ENCODE measurements at places on chromosomes 12 and 14.

- no peak for DNase-seq
Measured at GRCh38 chr14:98385851-98386250, 886.1 kb downstream of the BCL11B start.

GRCh38 chr12:23253191-23253590 lies 628.2 kb downstream of the ETNK1 start:
- no peak for DNase-seq

DNA sequence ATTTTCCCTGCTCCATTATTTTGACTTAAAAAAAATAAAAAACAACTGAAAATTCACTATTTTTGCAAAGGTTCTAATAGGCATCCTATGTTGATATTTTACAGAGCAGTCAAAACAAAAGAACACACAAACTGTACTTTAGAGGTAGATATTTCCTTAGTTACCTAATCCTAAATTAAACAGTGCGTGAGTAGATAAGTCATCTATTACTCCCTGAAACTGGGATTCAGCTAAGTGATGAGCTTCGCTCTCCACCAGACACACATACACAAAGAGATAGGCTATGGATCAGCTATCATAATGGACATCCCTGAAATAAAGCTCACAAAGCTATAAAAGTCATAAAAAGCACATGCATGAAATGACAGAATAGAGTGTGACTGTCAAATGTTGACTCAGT lies 398.7 kb downstream of the SOX5 start:
- no peak for DNase-seq

- peak; percentile 51 for DNase-seq
Measured at GRCh38 chr14:54127526-54127925, 170.9 kb upstream of the BMP4 start.

DNA sequence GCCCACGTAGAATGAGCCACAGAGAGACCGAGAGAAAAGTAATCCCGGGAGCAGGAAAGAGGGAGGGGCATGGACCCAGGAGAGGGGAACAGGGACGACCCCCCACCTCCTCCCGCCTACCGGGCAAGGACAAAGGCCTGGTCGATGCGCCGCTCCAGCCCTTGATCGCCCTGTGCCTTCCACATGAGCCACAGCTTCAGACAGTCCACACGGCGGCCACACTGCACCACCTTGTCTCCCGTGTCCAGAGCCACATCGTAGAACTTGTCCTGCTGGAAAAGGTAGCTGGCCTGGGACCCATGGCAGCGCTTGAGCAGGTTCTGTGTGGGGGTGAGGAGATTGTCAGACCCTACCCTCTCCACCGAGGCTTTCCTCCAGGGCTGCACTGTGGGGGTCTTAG lies 20.5 kb upstream of the ZNF740 start:
- DNase-seq, result no peak

DNA sequence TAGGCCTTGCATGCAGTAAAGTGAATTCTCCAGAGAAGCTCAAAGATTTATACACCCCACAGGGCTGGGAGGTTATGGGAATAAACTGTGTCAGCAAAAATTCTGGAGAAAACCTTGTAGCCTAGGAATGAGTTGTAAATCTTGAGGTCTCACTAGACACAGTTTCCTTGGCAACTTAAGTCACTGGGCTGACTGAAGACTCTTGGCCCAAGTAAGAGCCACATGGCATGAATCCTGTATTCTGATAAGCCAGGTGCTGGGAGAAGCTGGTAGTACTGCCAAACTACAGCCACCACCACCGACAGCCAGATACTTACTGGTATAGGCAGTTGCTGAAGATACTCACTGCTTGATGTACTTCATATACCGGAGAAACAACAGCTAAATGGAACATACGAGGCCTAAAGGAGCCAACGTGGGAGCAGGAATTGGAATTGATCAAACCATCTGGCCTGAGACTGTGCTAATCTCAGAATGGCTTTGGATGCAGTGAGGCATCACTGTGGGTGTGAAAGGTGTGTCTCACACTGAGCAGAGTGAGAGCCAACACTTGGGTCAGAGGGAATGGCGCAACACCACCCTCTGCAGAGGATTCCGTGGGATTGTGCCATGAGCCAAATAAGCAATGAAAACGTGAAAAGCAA lies 102.8 kb upstream of the TMCC3 start:
- DNase-seq, result peak; percentile 15

DNA sequence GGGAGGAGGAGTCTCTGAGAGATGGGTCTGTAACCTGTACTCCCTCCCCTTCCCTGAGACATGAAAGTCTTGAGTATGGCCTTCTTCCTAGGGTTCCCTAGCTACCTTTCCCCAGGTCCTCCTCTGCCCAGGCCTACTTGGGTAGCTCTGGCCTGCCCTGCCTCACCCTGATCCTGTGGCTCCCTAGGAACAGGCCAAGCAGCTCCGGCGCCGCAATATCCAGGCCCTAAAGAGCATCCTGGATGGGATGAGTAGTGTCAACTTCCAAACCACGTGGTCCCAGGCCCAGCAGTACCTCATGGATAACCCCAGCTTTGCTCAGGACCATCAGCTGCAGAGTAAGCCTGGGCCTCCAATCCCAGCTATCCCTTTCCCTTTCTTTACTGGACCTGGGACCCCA lies 12.3 kb downstream of the PRPF40B start:
- no peak for DNase-seq

- DNase-seq, result peak; percentile 96
Measured at GRCh38 chr14:55715889-55716288, 135.9 kb downstream of the KTN1 start.

GRCh38 chr14:22977684-22978486 lies 4.5 kb downstream of the AJUBA start:
- peak; percentile 31 for DNase-seq

DNA sequence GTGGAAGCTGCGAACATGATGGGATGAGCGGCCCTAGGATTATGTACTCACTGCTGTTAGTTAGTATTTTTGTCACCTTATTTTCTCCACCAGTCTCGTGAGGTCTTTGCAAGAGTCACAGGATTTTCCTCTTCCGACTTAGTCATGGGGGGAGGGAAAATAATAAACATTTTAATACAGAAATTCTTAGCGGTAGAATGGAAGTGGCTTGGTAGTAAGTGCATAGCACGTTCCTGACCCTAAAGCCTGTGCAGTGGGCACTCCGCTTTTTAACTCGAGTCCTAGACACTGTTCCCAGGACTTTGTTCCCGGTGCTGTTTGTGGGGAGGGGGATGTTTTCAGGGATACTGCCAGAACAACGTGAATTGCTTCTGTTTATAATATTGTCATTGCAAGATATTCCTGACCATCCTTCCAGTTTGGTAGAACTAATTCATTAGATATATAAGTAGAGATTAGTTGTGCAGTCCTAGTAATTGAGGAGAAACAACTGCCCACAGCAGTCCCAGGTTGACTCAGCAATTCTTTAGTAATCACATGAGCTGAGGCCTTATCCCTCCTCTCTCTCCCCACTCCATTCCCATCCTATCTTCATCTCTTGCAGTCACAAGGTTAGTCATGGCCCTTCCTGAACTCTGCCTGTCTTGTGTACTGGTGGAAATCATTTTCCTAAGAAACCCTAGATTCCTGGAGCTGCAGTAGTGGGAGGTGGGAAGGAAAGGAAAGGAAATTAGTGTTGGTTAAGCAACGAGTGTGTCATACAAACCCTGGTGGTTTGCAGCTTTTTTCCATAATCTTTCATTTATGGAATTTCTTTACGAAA lies 799 bp downstream of the SLC38A6 start:
- DNase-seq, result peak; percentile 83

DNA sequence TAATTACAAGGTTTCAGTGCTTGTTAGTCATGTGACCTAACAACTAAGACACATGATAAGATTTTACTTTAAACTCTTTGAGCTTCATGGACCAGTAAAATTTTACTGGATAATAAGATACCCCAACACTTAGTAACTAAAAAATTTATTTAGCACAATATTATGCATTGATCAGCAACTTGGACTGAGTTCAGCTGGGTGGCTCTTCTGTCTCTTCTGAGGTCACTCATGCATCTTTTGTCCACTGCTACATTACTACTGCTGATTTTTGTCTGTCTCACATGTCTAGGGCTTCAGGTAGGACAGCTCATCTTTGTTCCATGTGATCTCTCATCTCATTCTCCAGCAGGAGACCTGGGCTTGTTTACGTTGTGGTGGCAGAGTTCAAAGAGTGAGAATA lies 370.2 kb upstream of the TMTC1 start:
- DNase-seq, result no peak

DNA sequence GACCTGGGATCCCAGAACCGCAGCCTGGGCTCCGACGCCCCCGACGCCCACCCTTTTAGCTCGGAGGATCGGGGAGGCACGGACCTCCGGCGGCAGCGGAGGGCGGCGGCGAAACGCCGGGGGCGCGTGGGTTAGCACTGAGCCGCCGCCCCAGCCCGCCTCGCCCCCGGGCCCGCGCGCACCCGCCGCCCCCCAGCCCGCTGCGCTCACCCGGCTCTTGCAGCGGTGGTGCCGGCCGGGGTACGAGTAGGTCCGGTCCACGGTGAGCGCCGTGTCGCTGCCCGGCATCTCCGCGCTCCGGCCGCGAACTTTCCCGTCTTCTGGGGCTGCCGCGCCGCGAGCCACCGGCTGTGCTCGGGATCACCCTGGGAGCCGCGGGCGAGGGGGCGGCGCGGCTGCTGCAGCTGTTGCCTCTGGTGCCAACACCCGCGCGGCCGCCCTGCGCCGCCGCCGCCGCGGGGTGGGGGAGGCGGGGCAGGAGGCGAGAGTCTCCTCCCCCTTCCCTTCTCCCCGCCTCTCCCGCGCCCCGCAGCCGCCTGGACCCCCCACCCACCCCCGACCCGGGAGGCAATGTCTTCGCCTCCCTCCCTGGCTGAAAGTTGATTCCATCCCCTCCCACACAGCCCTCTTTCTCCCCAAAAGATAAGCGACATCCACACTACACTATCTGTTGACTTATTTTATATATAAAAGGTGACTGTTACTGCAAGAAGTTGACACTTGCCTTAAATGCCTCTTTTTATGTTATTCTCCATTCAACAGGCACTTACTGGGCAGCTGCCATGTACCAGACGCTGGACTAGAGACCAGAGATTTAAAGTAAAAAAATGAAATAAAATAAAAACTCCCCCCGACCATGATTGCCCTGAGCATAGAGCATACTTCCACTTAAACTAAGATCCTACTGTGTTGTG lies at the start of gene TMCC3:
Gene TMCC3, minus strand, starts transcription at position 415 of the 914 bp plus-strand sequence. Its CDS starts 127 bp downstream, at position 288.
- no peak for DNase-seq

DNA sequence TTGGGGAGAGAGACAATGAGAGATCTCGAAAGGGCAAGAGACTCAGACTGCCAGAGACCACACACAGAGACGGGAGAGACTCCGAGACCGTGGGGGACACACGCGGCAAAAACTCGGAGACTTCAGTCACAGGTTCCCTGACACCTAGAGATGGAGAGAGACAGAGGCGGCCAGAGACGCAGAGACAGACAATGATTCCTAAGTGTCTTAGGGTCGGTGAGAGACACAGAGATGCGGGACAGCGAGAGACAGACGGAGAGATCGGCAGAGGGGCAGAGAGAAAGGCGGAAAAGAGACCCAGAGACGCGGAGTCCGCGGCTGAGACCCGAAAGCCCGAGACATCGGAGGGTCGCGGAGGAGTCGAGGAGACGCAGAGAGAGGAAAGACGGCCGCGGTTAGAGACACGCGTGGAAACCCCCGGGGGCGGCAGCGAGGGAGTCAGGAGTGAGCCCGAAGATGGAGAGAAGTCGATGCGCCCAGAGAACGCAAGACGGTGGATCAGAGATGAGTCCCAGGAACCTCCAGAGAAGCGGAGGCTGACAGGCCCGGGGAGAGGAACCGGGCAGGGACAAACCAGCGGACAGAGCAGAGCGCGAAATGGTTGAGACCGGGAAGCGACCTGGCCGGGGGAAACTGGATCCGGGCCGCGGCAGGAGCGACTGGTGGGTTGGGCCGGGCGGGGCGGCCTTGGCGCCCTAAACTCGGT lies 7.8 kb downstream of the LHX5 start:
- DNase-seq, result no peak

DNA sequence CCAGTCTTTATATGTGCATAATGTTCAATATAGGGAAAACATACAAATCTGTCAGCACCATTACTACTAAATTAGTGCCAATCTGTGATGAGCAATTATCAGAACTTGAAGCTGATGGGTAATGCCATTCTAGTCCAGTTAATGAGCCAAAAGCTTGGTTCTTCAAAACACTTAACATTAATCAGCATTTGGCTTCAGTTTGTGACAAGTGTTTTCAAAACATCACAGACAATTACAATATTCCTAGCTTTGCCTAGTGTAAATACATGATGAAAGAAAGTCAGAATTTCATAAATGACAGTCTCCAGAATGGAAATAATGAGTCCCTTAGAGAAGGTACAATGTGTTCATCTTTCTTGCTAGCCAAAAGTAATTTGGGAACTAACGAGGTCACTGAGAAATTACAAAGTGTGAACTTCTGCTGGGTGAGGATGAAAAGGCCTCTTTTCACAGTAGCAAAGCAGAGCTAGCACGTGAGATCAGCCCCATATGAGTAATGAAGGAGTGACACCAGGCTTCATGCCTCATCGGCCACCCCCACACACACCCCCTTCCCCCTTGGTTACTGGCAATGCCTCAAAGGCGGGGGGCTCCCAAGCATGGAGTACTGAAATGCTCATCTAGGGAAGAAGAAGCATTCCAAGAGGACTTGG lies 180.6 kb upstream of the EEA1 start:
- DNase-seq, result no peak

DNA sequence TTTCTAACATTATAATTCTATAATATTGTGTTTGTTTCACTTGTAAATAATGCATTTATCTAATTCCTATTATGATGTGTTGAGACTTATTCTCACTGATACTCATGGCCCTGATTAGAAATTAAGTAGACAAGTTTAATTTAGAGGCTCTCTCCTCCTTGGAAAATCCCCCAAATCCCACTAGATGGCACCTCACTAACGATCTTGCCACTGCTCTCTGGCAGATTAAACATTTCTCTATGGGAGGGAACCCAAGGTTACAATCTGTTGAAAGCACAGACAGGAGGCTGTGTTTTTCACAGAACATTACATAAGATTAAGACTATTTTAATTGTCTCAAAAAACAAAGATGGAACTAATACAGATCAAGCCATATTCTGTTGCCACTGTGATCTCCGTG lies 318.7 kb downstream of the LRFN5 start:
- peak; percentile 43 for DNase-seq

- no peak for DNase-seq
Measured at GRCh38 chr12:27696864-27697564, 767 bp downstream of the REP15 start.

DNA sequence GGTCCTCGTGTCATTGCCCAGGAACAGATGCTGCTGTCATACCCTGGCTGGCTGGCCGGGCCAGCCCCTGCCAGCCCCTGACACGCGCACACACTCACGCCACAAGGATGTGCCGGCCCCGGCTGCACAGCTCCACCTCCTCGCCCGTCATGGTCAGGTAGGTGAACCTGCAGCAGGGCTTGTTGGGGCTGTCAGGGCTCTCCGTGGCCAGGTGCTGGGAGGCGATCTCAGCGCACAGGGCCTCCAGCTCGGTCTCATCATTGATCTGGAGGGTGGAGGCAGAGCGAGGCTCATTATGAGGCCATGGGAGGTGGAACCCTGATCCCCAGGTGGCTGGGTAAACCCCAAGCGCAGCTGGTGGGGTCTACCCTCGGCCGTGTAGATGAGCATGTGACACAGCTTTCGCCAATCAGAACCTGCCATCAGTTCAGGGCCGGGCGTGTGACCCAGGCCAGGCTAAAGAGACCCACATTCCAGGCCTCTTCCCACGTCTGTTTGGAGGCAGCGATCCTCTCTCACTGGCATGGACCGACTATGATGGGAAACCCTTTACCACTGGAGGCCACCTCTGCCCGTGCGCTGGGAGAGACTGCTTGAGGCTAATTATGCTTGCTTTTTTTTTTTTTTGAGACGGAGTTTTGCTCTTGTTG lies 38.8 kb downstream of the TRAFD1 start:
- no peak for DNase-seq

- no peak for DNase-seq
Measured at GRCh38 chr12:50243507-50243906, 39.8 kb downstream of the LIMA1 start.

GRCh38 chr14:90730206-90730766 lies 85.9 kb downstream of the TTC7B start:
- DNase-seq, result no peak
